ENCODE measurements at places on chromosomes 16 and 17.
A peak's percentile ranks its signal among the peaks of the same experiment; 100 is the strongest.

GRCh38 chr17:50234581-50234980 lies 33.1 kb upstream of the COL1A1 start:
- no peak for DNase-seq

DNA sequence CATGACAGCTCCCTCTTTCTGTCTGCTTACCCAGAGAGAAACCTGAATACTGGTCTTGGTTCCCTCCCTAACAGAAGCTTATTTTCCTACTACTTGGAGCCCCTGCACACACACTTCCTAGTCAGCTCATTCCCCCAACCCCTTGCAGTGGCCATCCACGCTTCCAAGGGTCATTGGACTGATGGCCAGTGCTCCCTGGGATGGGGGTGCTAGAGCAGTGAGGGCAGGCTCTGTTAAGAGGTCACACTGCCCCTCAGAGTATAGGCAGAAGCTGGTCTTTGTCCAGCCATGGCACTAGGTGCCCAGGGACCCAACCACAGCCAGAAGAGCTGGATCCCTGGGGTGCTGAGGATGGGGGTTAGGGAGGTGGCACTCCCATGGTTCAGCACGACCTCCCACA lies 12.5 kb downstream of the DRC3 start:
- DNase-seq, result no peak

DNA sequence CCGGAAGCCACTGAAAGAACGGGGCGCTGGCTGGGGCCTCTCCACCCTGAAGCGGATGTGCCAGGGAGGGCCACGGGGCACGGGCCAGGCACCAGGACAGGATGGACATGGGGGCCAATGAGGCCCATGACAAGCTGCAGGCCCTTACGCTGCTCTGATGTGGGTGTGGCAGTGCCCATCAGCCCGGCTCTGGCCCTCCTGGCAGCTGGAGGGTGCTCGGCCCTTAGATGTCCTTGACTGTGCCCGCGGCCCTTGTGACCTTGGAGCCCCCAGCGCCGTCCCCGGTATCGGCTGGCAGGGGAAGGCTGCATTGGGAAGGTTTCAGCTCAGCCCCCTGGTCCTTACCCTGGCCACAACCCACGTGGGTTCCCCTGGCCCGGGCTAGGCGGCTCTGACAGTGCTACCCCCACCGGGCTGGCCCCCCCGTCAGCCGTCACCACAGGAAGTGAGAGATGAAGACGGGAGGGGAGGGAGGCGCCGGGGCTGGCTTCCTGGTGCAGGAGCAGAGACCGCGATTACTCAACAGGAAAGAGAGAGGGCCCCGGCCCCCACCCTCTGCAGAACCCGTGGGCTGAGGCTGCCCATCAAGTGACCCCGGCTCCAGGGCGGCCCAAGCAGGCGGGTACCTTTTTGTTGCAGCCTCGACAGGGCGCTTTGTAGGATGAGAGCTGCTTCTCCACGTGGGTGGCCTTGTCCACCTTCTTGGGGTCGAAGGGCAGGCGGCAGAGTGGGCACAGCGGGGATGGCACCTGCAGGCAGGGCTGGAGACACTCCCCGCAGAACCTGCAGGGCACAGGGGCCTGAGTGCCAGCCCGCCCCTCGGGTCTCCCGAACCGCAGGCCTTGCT lies 5.3 kb downstream of the RNF166 start:
- DNase-seq, result peak; percentile 90

GRCh38 chr17:72223866-72224291 lies 103.1 kb downstream of the SOX9 start:
- DNase-seq, result no peak

DNA sequence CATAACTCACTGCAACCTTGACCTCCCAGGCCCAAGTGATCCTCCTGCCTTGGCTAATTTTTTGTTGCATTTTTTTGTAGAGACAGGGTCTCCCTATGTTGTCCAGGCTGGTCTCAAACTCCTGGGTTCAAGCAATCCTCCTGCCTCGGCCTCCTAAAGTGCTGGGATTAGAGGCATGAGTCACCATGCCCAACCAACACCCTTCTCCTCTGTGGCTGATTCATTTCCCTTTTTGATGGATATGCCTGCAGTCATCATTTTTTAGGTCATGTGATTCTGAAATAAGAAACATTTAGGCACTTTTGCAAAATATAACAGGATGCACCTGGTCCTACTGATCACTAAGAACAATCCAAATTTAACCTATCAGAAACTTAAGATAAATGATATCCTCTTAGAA lies 44.0 kb upstream of the YPEL2 start:
- peak; percentile 19 for DNase-seq

DNA sequence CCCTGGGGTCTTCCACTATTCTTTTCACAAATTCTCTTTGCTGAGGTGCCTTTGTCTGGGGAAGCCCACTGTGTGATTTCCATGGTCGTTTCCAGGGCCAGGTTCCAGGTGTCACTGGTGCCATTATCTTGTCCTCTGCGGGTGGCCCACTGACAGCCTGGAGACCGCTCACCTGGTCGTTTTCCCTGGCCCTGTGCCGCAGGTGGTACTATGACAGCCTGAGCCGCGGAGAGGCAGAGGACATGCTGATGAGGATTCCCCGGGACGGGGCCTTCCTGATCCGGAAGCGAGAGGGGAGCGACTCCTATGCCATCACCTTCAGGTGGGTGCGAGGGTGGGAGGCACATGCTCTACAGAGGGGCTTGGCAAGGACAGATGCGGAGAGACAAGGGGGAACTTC lies 98.9 kb downstream of the SDR42E1 start:
- no peak for DNase-seq

GRCh38 chr16:89729863-89730593 lies 8.7 kb downstream of the ZNF276 start:
- DNase-seq, result no peak

DNA sequence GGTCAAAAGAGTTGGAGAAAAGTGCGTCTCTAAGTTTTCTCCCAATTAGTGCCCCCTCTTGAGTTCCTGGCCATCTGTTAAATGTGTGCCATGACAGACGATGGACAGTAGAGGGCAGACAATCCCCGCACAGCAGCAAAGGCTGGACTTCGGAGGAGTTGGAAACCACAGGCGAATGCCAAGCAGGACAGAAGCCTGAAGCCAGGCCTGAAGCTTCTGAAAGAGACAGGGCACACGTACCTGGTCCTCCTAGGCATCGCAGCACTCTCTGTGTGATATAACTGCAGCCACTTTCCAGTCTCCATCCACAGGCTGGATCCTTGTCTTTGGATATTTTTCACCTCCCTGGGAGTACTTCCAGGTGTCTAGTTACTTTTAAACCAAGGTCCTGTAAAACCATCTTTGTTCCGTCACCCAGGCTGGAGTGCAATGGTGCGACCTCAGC lies 14.5 kb downstream of the C17orf100 start:
- peak; percentile 79 for DNase-seq

DNA sequence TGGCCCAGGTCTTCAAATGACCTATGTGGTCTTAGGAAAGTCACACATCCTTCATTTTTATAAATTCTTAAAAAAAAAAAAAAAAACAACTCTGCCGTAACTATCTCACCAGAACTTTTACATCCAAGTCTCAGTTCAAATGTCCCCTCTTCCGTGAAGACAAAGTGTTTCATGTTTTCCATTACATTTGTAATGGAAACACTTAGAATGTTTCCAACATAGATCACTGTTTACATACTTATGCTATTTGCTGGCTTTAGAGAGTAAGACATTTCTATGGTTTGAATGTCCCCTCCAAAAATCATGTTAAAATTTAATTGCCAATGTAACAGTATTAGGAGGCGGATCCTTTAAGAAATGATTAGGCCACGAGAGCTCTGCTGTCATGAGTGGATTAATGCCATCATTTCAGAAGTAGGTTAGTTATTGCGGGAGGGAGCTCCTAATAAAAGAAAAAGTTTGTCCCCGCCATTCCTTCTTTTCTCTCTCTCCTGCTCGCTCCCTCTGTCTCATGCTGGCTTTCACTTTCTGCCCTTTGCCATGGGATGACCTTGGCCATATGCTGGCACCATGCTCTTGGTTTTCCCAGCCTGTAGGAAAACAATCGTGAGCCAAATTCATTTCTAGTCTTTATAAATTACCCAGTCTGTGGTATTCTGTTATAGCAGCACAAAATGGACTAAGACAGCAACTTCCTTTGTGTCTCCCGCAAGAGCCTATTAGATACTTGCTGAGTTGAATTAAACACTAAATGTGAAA lies 887.8 kb upstream of the SOX9 start:
- peak; percentile 62 for DNase-seq

DNA sequence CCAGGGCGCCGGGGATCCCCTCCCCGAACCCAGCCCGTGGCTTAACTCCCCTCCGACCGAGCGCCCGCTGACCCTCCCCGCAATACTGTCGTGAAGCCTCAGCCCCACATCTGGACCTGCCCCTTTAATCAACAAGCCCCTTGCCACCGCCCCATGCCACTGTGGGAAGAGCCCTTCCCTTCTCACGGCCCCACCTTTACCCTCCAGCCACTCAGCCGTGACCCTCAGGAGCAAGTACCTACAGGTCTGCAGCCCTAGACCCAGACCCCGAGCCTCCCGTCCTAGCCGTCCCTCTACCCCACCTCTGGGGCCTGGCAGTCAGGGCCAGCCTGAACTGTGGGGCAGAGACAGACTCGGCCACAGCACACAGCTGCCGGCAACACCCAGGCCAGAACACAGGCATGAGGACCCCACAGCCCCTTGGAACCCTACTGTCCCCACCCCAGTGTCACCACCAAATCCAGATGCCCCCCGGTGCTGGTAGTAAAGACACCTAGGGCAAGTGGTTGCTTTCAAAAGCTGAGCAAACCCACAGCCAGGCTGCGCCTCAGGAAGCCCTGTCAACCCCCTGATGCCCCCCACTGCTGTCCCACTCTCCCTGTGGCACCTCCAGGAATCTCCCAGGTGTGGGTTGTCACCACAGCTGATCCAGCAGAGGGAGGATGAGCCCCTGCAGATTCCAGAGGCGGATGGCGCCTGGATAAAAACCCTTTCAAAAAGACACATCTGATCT lies 1.4 kb downstream of the NXPH3 start:
- no peak for DNase-seq

DNA sequence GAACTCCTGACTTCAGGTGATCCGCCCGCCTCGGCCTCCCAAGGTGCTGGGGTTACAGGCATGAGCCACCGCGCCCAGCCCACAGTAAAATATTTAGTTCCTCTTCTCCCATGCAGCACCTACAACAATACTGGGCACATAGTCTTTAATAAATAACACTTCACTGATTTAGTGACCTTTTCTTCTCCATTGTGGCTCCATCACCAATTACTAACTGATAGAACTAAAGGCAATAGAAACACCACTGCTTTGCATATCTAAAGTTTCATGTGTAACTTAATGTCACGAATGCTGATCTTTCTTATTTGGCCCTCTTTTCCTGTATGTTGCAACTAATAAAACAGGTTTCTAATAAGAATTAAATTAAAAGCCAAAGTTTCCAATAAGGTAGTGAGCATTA lies 38.9 kb downstream of the TRIM37 start:
- DNase-seq, result no peak

GRCh38 chr16:67040166-67040565 lies 11.2 kb downstream of the CBFB start:
- DNase-seq, result no peak

DNA sequence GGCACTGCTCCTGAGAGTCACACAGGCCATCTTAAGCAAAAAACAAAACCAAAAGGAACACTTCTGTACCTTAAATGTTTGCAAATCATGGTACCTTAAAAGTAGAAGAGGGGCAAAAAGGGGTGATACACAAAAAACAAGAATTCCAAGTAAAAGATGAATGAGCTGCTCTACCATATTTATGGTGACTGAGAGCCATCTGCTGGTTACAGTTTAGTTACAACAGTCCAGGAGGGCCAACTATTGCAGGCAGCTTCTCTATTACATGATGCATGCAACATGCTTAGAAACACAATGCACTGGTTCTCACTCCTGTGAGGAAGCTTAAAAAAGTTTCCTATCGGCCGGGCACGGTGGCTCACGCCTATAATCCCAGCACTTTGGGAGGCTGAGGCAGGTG lies 53.5 kb downstream of the STX8 start:
- peak; percentile 62 for DNase-seq

DNA sequence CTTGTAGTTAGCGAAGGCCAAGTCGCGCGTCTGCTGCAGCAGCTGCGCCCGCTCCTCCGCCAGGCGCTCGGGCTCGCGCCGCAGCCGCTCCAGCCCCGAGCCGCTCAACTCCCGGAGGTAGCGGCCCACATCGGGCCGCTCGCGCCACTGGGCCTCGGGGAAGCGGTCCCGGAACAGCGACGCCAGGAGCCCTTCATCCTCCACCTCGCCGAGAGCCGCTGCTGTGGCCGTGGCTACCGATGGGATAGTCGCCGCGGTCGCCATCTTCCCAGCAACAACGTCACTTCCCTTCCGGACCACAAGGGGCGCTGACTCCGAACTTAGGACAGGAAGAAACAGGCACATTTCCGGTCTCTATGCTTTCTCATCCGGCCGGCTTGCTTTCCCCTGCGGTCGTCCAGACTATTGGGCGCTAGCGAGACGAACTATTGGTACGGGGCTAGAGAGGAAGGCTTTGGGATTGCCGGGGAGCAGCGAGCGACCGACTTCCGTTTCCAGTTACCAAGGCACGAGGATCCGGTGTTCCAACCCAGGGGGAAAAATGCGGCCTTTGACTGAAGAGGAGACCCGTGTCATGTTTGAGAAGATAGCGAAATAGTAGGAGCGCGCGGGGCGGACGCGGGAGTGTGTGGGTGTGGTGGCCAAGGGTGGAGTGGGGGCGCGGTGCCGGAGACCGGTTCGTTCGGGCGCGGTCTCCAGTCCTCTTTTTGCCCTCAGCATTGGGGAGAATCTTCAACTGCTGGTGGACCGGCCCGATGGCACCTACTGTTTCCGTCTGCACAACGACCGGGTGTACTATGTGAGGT lies at the start of the genes COG8 and NIP7:
COG8 (minus strand) TSS at position 276 of the 806 bp plus-strand sequence; CDS start at position 264, 12 bp downstream.
NIP7 (plus strand) TSS at position 484 of the 806 bp plus-strand sequence; CDS start at position 542, 58 bp downstream.
- peak; percentile 98 for DNase-seq

DNA sequence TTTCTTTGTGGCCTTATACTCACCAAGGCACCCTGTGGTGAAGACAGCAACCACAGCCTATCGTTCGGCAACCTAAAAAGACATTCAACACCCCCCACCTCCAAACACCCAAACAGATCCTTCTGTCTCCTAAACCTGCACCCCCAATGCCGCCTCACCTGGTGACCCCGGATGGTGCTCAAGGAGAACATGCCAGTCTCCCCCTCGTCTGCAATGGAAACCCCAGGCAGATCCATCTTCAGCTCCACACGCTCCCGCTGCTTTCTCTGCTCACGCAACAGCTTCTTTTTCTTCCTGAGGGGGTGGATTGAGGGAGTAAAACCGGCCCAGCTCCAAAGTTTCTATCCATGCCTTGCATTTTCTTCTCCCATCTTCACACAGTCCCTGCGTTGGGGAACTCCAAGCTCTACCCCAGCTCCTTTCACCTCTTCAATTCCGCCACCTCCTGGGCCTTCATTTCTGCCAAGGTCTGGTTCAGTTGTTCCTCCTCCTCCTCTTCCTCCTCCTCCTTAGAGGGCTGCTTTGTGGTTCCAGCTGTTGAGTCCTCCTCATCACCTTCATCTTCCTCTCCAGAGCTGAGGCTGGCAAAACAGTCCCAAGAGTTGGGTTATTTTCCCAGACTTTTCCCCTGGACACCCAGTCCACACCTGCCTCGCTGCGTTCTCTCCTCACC lies 3.4 kb upstream of the PSMC5 start:
- DNase-seq, result no peak
